ENCODE measurements at places on chromosomes 1 and 21. TPM values are rescaled to one million over a fixed set of nuclear protein-coding genes. Genes with fewer than 3 reads are reported as not detected.

DNA sequence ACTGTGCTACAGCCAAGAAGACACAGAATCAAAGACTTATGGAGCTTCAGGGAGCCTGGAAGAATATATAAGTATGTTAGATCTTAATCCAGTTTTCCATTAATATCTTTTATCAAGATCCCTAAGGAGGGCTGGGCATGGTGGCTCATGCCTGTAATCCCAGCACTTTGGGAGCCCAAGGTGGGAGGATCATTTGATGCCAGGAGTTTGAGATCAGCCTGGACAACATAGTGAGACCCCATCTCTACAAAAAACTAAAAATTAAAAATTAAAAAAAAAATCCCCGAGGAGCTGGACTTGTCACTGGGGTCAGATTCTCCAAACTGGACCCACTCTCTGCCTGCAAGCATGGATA is 113.9 kb upstream of the CDC42BPA start:
- H3K27me3 ChIP-seq: no peaks in the 10 kb centered on the region
- H3K27ac ChIP-seq: no peak overlapping the region
- H3K4me3 ChIP-seq: no peak overlapping the region
- no peak for DNase-seq
- H3K36me3 ChIP-seq: no peaks in the 10 kb centered on the region

DNA sequence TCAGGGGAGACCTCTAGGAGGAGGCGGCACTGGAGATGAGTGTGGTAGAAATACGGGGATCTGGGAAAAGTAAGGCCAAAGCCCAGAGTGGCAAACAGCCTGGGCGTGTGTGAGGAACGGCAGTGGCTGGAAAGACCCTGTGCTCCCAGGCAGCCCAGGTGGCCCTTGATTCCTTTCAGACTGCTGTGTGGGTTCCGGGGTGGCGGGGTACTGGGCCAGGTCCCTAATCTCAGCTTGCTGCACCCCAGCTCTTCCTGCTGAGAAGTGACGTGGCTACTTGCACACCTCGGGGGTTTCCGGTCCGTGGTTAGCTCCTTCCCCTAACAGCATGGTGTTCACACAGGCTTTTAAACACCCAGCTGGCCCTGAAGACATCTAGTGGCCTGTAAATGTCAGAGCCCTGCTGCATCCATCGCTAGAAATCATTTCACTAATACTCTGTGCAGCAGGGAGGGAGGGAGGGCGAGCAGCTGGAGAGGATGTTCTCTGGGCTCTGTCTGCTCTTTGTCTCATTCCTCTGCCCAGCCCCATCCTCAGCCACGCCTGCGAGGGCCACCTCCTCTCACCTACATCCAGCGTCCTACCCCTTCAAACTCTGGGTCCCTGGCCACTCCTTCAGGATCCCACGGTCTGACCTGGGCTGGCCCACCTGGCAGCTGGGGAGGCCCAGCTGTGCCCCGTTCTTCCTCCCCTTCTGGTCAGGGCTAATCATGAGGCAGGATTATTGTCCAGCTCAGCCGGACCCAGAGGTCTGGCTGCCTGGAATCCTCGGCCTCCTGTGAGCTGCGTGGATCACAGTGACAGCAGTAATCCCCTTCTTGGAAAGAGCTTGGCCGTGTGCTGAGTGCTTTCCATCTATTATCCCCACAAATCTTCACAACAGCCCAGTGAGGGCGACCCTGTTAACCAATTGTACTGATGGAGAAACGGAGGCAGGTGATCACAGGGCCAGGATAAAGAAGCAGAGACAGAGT is 7.2 kb downstream of the ZDHHC18 start:
- H3K4me3 ChIP-seq: no peak overlapping the region
- no peaks in the 10 kb centered on the region for H3K27me3 ChIP-seq
- peaks cover 23% of the 10 kb centered on the region for H3K36me3 ChIP-seq
- peak overlapping the region; percentile 53 for H3K27ac ChIP-seq
- H3K4me1 ChIP-seq: peaks cover 5% of the 10 kb centered on the region
- DNase-seq: no peak

RPE65 gene
- not detected for total RNA-seq

TNFRSF9 gene
- 0.09 TPM for total RNA-seq

Data from liver (tissue), 10 donors.